ENCODE measurements at places on chromosomes 2 and 18. TPM values are rescaled to one million over a fixed set of nuclear protein-coding genes. Genes with fewer than 3 reads are reported as not detected.
A peak's percentile ranks its signal among the peaks of the same experiment; 100 is the strongest.

- no peak for DNase-seq
- peaks cover 92% of the 10 kb centered on the region for H3K4me1 ChIP-seq
- H3K4me3 ChIP-seq = no peak overlapping the region
- H3K27ac ChIP-seq = peak overlapping the region; percentile 3
- no peaks in the 10 kb centered on the region for H3K36me3 ChIP-seq
- H3K27me3 ChIP-seq = no peaks in the 10 kb centered on the region
Observed at GRCh38 chr18:74284980-74285355, 6.8 kb downstream of the CYB5A start.

The GALR1 gene
- not detected for total RNA-seq

The GAREM1 gene
- 10.2 TPM for total RNA-seq

The MAP3K19 gene
- total RNA-seq = not detected

- no peak for DNase-seq
- no peaks in the 10 kb centered on the region for H3K4me1 ChIP-seq
- H3K4me3 ChIP-seq = no peak overlapping the region
- H3K27ac ChIP-seq = no peak overlapping the region
Observed at GRCh38 chr2:159939946-159940345, 122.5 kb downstream of the PLA2R1 start.

The ZCCHC2 gene
- total RNA-seq = 12.0 TPM

DNA sequence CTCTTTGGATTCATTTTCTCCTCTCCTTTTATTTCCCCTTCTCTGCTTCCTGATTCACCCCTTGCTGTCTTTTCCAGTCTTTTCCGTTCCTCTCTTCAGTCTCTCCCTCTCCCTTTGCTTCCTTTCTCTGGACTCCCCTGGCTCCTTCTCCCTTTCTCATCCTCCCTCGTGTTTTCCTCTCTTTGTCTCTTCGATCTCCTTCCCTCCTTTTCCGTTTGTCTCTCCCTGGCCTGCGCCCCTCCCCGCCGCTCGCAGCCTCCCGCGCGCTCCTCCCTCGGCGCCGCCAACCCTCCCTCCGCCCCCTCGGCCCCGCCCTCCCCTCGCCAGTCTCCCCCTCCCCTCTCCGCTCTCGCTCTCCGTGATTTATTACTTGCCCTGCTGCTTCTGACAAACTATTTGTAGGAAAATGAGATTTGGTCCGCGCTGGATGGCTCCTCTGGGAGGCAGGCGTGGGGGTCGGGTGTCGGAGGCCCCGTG is 46.0 kb upstream of the PAX8 start:
- no peaks in the 10 kb centered on the region for H3K27me3 ChIP-seq

- no peaks in the 10 kb centered on the region for H3K27me3 ChIP-seq
- H3K4me3 ChIP-seq = no peak overlapping the region
- H3K36me3 ChIP-seq = no peaks in the 10 kb centered on the region
- no peak for DNase-seq
Observed at GRCh38 chr2:72682061-72682460, 143.8 kb downstream of the EXOC6B start.

DNA sequence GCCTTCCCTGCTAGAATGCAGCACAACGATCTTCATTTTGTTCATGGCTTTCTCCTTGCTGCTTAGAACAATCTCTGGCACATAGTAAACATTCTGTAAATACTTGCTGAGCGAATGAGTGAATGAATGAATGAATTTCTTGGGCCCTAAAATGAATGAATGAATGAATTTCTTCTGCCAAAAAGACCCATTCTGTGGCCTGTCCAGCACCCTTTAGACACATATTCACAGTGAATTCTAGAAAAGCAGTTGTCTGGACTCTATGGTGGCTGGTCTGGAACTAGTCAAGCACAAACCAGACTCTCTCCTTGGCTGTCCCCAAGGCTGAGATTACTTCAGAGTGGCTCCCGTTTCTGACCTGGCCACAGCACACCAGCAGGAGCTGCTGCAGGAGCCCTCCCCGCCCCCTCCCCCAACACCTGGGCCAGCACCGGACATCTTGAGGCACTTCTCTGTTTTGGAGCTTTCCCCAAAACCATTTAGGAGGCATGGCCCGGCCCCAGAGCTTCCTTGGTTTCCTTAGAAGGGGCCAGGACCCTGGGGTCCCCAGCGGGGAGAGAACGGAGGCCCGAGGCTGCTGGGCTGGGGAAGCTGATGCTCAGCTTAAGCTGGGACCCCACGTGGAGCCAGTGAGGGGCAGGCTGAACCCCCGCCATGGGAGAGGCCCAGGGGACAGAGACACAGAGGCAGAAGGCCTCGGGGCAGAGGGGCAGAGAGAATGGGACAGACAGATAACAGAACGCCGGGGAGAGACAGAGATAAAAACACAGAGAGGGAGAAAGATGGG is 159.0 kb downstream of the ZFP36L2 start:
- H3K4me3 ChIP-seq = no peak overlapping the region
- no peaks in the 10 kb centered on the region for H3K27me3 ChIP-seq
- H3K4me1 ChIP-seq = peaks cover 62% of the 10 kb centered on the region
- H3K27ac ChIP-seq = no peak overlapping the region
- no peak for DNase-seq
- H3K36me3 ChIP-seq = no peaks in the 10 kb centered on the region

The TXNDC2 gene
- total RNA-seq = 0.11 TPM

- H3K27ac ChIP-seq = no peak overlapping the region
- no peak for DNase-seq
- H3K4me3 ChIP-seq = no peak overlapping the region
- no peaks in the 10 kb centered on the region for H3K27me3 ChIP-seq
- H3K36me3 ChIP-seq = no peaks in the 10 kb centered on the region
Observed at GRCh38 chr2:182585001-182585400, 131.1 kb upstream of the DNAJC10 start.

DNA sequence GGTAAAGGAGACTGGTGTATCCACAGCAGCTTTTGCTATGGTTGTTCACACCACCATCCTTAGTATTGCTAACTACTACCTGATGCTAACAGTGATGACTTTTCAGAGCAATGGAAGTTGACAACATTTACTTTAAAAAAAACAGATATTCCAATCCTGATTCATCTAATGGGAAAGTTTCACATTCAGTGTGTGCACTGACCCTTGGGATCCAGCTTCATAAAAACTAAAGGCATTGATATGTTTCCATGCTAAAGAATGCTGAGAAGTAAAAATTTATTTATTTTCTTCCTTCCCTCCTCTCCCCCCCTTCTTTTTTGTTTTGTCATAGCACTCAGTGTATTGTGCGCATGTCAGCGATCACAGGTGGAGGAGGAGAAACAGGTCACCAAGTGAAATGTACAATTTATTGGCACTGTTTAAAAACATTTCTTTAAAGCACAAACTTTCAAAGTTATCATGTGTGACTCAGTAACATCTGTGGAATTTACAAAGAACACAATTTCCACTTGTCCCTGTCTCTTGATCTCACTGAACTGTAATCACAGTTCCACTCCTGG is 229.9 kb downstream of the ALK start:
- H3K27me3 ChIP-seq = peaks cover 55% of the 10 kb centered on the region
- H3K27ac ChIP-seq = no peak overlapping the region
- H3K4me1 ChIP-seq = no peaks in the 10 kb centered on the region
- DNase-seq = no peak
- no peaks in the 10 kb centered on the region for H3K36me3 ChIP-seq

- H3K27me3 ChIP-seq = no peaks in the 10 kb centered on the region
- H3K4me3 ChIP-seq = peak overlapping the region; percentile 75
- DNase-seq = no peak
- H3K27ac ChIP-seq = no peak overlapping the region
Observed at GRCh38 chr2:15560140-15560987, 770 bp downstream of the NBAS start.

The SLC4A3 gene
- total RNA-seq = 7.3 TPM

DNA sequence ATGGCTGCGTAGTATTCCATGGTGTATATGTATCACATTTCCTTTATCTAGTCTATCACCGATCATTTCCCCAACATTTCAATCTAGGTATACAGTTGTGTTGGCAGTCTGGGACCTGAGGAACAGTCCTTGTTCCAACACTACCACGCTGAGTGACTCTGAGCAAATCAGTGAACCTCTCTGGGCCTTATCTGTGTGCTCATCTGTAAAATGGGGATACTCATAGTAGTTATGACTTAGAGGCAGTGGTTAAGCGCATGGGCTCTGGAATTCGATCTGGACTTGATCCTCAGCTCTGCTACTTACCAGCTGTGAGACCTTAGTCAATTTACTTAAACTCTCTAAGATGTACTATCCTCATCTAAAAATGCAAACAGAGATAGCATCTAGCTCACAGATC is 85.1 kb downstream of the BCL2 start:
- DNase-seq = no peak
- no peak overlapping the region for H3K27ac ChIP-seq
- no peaks in the 10 kb centered on the region for H3K27me3 ChIP-seq
- no peaks in the 10 kb centered on the region for H3K36me3 ChIP-seq

- H3K27me3 ChIP-seq = no peaks in the 10 kb centered on the region
- no peaks in the 10 kb centered on the region for H3K4me1 ChIP-seq
- DNase-seq = no peak
- H3K27ac ChIP-seq = no peak overlapping the region
- no peaks in the 10 kb centered on the region for H3K36me3 ChIP-seq
- no peak overlapping the region for H3K4me3 ChIP-seq
Observed at GRCh38 chr2:180413336-180413735, 406.2 kb upstream of the CWC22 start.

GRCh38 chr2:6626401-6627012 is 239.2 kb downstream of the CMPK2 start:
- no peak overlapping the region for H3K4me3 ChIP-seq
- no peak for DNase-seq
- peaks cover 13% of the 10 kb centered on the region for H3K27me3 ChIP-seq
- no peak overlapping the region for H3K27ac ChIP-seq

DNA sequence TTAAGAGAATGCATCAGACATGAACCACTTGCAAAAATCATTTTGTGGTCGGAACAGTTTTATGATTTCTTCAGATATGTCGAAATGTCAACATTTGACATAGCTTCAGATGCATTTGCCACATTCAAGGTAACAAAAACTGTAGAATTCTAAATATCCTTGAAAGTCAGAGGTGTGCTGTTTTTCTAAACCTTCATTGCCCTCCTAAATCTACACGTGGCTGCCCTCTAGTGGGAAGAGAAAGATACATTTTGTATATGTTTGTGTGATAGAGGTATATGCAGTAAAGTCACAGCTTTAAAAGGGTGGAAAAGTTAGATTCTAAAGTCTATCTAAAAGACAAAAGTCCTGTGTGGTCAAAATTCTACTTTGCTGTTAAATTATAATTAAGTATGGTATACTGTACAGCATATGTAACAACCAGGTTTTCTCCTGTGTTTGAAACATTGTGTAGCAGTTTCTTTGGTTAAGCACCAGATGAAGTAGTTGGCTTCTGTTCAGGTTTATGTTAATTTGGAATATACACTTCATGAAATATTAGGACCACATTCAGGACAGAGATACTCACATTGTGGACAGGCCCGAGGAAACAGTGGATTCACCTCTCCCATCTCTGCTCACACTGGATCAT is 65.9 kb upstream of the ITM2C start:
- peak overlapping the region; percentile 30 for H3K27ac ChIP-seq
- peaks cover 50% of the 10 kb centered on the region for H3K36me3 ChIP-seq
- H3K4me3 ChIP-seq = no peak overlapping the region
- H3K27me3 ChIP-seq = no peaks in the 10 kb centered on the region
- DNase-seq = no peak

DNA sequence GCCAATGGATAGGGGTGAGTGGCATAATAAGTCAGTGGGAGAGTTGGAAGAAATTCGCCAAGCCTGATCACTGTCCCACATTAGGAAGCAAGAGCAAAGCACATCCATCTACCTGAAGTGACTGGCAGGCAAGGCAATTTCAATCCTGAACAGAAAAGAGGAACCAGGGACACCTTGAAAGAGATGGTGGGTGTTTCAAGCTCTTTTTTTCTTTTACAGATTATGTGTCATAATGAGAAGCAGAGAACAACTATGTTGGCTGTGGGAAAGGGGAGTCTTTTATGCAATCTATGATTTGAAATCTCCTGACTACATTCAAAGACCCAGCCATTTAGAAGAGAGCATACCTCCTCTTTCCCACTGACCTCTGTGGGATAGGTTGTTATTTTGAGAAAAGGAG is 63.5 kb downstream of the TGIF1 start:
- no peak overlapping the region for H3K27ac ChIP-seq
- no peaks in the 10 kb centered on the region for H3K36me3 ChIP-seq
- H3K4me3 ChIP-seq = no peak overlapping the region
- no peaks in the 10 kb centered on the region for H3K27me3 ChIP-seq
- no peak for DNase-seq
- peaks cover 16% of the 10 kb centered on the region for H3K4me1 ChIP-seq

The TIA1 gene
- 104 TPM for total RNA-seq

DNA sequence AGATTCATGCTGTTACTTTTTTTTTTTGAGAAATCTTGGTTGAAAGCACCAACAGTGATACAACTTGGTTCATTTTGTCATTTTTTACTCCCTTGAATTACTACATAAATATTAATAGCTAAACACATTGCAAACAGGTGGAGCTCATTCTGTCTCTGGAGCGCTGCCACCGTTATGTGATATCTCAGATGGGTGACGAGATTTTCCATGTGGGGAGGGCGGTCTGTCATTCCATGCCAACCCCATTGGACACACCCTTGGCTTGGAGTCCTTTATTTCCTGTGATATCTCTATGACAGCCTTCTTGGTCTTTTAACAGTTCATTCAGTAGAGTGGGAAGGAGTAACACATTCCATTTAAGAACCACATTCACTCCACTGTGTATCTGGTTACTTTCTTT is 794.8 kb downstream of the SATB2 start:
- H3K4me1 ChIP-seq = no peaks in the 10 kb centered on the region
- H3K27me3 ChIP-seq = no peaks in the 10 kb centered on the region
- no peak overlapping the region for H3K27ac ChIP-seq
- DNase-seq = no peak
- H3K36me3 ChIP-seq = no peaks in the 10 kb centered on the region

GRCh38 chr2:134537121-134537520 is 181.7 kb downstream of the TMEM163 start:
- H3K27ac ChIP-seq = no peak overlapping the region
- no peaks in the 10 kb centered on the region for H3K36me3 ChIP-seq
- DNase-seq = no peak
- H3K4me3 ChIP-seq = no peak overlapping the region

GRCh38 chr2:199470672-199471442 is 13.1 kb upstream of the SATB2 start:
- H3K27me3 ChIP-seq = peaks cover 26% of the 10 kb centered on the region
- no peak overlapping the region for H3K27ac ChIP-seq
- no peak overlapping the region for H3K4me3 ChIP-seq

The PROC gene
- total RNA-seq = 5.8 TPM

DNA sequence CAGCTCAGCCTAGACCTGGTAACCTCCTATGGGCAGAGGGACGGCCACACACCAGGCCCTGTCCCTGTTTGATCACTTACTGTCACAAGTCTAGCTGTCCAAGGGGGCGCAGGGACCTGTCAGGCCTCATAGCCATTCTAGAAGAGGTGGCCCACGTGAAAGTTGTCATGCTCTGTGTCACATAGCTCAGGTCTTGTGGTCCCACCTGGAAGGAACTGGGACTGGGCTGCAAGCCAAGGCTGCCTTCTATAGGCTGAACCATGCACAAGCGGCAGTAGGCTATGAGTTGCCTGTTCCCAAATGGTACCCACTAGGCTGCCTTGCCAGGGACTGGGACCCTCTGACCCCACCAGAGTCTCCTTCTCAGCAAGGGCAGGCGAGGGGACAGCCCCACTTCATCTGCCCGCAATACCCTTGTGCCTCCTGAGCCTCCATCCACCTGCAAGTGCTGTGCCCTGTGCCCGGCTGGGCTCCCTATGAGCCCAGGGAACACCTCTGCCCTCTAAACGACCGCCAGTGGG is 177.5 kb downstream of the ANAPC1 start:
- no peaks in the 10 kb centered on the region for H3K36me3 ChIP-seq
- no peak for DNase-seq
- no peaks in the 10 kb centered on the region for H3K27me3 ChIP-seq
- peak overlapping the region; percentile 78 for H3K27ac ChIP-seq
- H3K4me3 ChIP-seq = 0 out of 2 replicates have a peak overlapping the region, but pooled peaks have one; percentile 3
- peaks cover 57% of the 10 kb centered on the region for H3K4me1 ChIP-seq
